Lung (tissue), 17 donors: ENCODE measurements at places on chromosomes 12 and 14.

DNA sequence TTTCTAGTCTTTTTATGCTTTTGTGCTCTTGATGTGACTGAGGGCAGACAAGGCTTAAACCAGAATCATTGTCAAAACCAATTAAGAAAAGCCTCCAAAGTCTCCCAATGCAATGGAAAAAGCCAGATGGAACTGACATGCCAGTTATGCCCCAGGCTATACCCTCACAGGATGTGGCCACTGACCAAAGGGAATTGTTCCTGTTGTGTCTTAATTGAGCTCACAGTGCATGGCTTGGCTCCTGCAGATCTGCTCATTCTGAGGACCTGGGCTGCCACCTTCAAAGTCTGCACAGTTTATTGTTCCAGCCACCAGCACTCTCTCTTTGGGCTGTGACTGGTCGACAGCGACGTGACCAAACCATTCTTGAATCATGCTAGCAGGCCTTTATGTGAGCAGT is 17.1 kb upstream of the BICD1 start:
- H3K27me3 ChIP-seq = no peaks in the 10 kb centered on the region
- H3K4me1 ChIP-seq = no peaks in the 10 kb centered on the region
- no peak for DNase-seq
- H3K36me3 ChIP-seq = no peaks in the 10 kb centered on the region
- no peak overlapping the region for H3K27ac ChIP-seq

DNA sequence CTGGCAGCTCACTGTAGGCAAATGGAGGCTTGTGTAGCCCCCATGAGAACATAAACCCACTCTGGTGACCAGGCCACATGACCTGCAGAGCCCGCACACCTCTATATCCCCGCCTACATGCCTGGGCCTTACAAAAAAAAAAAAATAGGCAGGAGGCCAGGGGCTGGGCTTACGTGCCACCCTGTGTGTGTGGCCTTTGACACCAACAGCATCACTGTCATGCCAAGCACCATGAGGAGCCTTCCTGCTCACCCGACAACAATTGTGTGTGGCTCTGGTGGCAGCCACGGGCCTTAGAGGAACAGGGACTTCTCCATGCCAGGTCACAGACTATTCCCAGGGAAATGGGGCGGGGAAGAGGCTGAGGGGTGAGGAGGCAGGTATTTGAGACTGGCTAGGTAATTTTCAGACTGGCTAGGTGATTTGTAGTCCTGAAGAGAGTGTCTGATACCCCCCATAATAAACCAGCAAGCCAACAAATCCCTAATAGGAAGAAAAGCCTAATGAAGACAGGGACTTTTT is 140.0 kb downstream of the DPF3 start:
- H3K27ac ChIP-seq = no peak overlapping the region
- no peak overlapping the region for H3K4me3 ChIP-seq
- no peaks in the 10 kb centered on the region for H3K36me3 ChIP-seq
- no peaks in the 10 kb centered on the region for H3K4me1 ChIP-seq

DNA sequence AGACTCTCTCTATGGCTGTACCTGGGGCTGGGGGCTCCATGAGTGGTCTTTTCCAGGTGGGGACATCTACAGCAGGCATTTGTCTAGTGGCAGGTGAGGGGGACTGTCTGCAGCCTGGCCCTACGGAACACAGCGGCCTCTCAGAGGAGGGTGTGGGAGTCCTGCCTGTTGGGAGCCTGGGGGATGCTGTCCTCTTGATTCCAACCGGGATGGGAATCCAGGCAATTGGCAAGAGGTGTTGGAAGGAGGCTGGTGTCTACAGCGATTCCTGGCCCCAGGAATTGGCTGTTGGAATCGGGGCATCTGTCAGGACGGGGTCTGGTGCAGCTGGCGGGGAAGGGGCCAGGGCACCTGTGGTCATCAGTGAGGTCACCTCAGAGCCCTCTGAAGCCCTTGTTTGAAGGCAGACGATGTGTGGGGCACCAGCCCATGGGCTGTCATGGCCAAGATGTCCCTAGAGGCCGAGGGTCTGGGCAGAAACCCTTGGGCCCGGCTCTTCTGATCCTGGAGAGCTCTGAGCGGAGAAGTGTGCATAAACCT is 386.3 kb downstream of the TMEM121 start:
- H3K27ac ChIP-seq = no peak overlapping the region
- no peak overlapping the region for H3K4me3 ChIP-seq
- no peaks in the 10 kb centered on the region for H3K4me1 ChIP-seq

GRCh38 chr14:64147126-64147790 is 146.9 kb downstream of the ESR2 start:
- H3K27ac ChIP-seq = no peak overlapping the region
- H3K36me3 ChIP-seq = peaks cover 14% of the 10 kb centered on the region
- no peaks in the 10 kb centered on the region for H3K27me3 ChIP-seq
- H3K4me1 ChIP-seq = peaks cover 11% of the 10 kb centered on the region
- DNase-seq = peak; percentile 71
- H3K4me3 ChIP-seq = no peak overlapping the region

DNA sequence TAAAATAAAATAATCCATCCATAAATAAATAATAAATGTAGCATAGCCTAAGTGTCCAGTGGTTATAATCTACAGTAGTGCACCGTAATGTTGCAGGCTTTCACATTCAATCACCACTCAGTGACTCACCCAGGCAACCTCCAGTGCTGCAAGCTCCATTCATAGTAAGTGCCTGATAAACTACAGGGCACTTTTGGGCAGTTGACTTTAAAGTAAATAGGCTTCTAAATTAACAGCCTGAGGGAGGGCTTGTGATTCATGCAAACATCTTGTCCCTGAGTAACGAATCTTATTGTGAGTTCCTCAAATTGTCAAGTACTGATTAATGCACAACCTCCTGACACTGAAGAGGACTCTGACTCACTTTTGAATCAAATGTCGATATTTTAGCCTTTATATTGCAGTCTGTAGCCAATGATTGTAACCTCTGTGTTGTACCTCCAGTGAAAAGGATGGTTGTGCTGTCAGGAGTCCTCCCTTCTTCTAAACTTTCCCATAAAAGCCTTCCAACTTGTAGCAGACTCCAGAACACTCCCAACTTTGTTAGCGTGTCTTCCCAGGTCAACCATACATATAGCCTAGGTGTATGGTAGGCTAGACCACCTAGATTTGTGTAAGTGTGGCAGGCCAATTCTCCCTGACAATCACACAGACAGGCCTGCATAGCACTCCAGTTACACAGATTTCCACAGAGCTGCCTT is 55.0 kb upstream of the BICD1 start:
- no peaks in the 10 kb centered on the region for H3K4me1 ChIP-seq
- DNase-seq = no peak
- no peak overlapping the region for H3K27ac ChIP-seq
- no peak overlapping the region for H3K4me3 ChIP-seq
- no peaks in the 10 kb centered on the region for H3K27me3 ChIP-seq
- no peaks in the 10 kb centered on the region for H3K36me3 ChIP-seq

GRCh38 chr12:59282999-59283398 is 312.8 kb upstream of the SLC16A7 start:
- H3K36me3 ChIP-seq = no peaks in the 10 kb centered on the region
- no peaks in the 10 kb centered on the region for H3K4me1 ChIP-seq
- no peak overlapping the region for H3K27ac ChIP-seq
- no peaks in the 10 kb centered on the region for H3K27me3 ChIP-seq

DNA sequence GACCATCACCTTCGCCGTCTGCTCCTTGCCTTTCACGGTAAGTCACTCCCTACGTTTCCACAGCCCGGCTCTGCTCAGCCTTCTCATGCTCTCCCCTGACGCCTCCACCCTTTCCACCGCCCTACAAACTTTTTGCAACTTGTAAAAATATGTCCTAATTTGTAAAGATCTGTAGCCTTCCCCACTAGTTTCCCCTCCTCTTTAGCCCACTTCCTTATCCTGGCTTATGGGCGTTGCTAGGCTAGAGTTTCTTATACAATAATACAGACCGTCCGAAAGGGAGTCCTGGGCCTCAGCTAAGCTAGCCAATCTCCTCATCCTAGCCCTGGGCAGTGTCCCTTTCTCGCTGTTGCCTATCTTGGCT is 1.2 kb downstream of the PTGER2 start:
- H3K4me3 ChIP-seq = peak overlapping the region; percentile 17
- no peaks in the 10 kb centered on the region for H3K36me3 ChIP-seq
- peaks cover 32% of the 10 kb centered on the region for H3K27me3 ChIP-seq
- peaks cover 10% of the 10 kb centered on the region for H3K4me1 ChIP-seq

DNA sequence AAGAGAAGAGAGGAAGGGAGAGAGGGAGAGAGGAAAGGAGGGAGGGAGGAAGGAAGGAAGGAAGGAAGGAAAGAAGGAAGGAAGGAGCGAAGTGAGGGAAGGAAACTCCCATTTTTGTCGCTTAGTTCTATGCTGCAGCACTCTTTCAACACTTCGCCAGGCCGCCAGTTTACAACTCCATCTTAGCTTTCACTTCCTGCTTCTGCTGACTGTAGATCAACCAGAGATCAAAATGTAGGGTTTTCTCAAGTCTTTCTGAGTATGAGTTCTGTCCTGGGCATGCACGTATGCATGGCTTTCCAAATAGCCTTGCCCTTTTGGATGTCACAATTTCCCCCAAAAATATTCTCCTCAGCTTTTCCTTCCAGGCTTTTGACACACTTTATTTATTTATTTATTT is 723.4 kb downstream of the TRHDE start:
- H3K27me3 ChIP-seq = no peaks in the 10 kb centered on the region
- H3K4me3 ChIP-seq = no peak overlapping the region
- no peaks in the 10 kb centered on the region for H3K36me3 ChIP-seq
- no peak overlapping the region for H3K27ac ChIP-seq

- H3K27me3 ChIP-seq = peaks cover 14% of the 10 kb centered on the region
- no peak for DNase-seq
- no peaks in the 10 kb centered on the region for H3K36me3 ChIP-seq
- H3K27ac ChIP-seq = no peak overlapping the region
- no peak overlapping the region for H3K4me3 ChIP-seq
These were observed 1.5 kb upstream of the GALNT6 start for GRCh38 chr12:51392556-51393237.

DNA sequence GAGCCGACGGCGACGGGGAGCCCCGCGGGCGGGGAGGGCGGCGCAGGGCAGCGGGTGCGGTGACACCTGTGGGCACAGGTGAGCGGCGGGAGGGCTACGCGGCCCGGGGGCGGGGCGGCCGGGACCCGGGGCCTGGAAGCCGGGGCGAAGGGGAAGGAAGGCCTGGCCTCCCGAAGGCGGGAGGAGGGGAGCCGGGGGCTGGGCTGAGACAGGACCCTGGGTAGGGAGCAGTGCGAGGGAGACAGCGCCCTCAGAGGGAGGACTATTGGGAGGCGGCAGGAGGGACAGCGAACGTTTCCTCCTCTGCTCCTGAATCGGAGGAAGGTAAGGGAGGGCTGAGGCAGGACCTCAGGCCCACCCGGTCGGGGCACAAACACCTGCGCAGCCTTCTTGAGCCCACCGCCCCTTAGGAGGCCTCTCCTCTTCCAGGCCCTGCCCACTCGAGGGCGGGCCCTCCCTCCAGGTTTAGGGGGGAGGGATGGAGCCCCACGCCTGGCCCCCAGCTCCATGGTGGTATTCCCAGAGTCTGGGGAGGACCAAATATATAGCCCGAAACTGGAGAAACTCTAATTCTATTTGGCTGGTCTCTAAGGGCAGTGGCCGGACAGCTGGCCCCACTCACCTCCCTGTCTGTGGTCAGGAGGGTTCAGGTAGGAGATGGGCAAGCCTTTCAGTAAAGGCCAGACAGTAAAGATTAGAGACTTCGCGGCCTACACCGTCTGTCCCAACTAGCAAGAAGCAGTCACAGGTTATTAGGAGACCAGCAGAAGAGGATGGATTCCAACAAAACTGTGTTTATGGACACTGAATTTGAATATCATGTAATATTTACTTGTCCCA is 509 bp downstream of the PLEKHG6 start:
- H3K4me3 ChIP-seq = no peak overlapping the region
- H3K36me3 ChIP-seq = no peaks in the 10 kb centered on the region
- no peak overlapping the region for H3K27ac ChIP-seq
- no peaks in the 10 kb centered on the region for H3K4me1 ChIP-seq
- DNase-seq = no peak

GRCh38 chr14:93700928-93701327 is 87.4 kb downstream of the PRIMA1 start:
- no peak overlapping the region for H3K4me3 ChIP-seq
- H3K4me1 ChIP-seq = no peaks in the 10 kb centered on the region
- no peak overlapping the region for H3K27ac ChIP-seq
- no peaks in the 10 kb centered on the region for H3K27me3 ChIP-seq

DNA sequence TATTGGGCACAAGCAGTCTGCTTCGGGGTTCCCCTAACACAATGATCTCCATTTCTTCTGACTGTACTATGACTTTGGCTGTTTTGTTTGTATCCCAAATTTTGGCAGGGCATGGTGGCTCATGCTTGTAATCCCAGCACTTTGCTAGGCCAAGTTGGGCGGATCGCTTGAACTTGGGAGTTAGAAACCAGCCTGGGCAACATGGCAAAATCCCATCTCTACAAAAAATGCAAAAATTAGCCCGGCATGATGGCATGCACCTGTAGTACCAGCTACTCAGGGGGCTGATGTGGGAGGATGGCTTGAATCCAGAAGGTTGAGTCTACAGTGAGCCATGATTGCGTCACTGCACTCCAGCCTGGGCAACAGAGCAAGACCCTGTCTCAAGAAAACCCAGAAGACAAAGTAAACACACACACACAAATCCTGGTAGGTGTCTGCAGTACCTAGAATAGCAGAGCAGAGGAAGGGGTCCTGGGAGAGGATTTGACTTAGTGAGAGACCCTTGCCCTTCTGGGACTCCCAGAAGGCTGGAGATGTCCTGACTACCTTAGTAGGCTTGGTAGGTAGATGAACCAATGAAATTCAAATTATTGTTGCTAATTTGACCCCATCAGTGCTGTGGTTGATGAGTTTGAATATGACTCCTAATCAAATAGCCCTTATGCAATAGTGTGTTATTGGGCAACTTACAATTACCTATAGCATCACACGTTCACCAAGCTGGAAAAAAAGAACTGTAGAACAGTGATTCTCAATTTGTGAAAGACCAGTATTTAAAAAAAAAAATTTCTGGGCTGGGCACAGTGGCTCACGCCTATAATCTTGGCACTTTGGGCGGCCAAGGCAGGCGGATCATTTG is 6.8 kb upstream of the AEBP2 start:
- no peaks in the 10 kb centered on the region for H3K36me3 ChIP-seq
- H3K27ac ChIP-seq = no peak overlapping the region
- H3K27me3 ChIP-seq = no peaks in the 10 kb centered on the region
- no peak overlapping the region for H3K4me3 ChIP-seq

GRCh38 chr14:105337433-105337832 is 22.9 kb downstream of the PACS2 start:
- H3K4me3 ChIP-seq = no peak overlapping the region
- DNase-seq = no peak
- peaks cover 4% of the 10 kb centered on the region for H3K4me1 ChIP-seq
- no peaks in the 10 kb centered on the region for H3K36me3 ChIP-seq
- H3K27me3 ChIP-seq = no peaks in the 10 kb centered on the region
- no peak overlapping the region for H3K27ac ChIP-seq

GRCh38 chr14:77303417-77304156 is 17.1 kb downstream of the POMT2 start:
- no peak overlapping the region for H3K4me3 ChIP-seq
- H3K27ac ChIP-seq = peak overlapping the region; percentile 20
- no peaks in the 10 kb centered on the region for H3K27me3 ChIP-seq
- no peak for DNase-seq
- peaks cover 2% of the 10 kb centered on the region for H3K4me1 ChIP-seq
- peaks cover 15% of the 10 kb centered on the region for H3K36me3 ChIP-seq

- H3K4me1 ChIP-seq = no peaks in the 10 kb centered on the region
- no peaks in the 10 kb centered on the region for H3K27me3 ChIP-seq
These were observed 90.3 kb upstream of the VRK1 start for GRCh38 chr14:96706893-96707292.
